ENCODE measurements at places on chromosomes 3 and 15.

- H3K36me3 ChIP-seq = no peaks in the 10 kb centered on the region
- no peak overlapping the region for H3K4me3 ChIP-seq
- no peak overlapping the region for H3K27ac ChIP-seq
- DNase-seq = no peak
These were observed 442.2 kb downstream of the SHQ1 start for GRCh38 chr3:72405943-72406566.

GRCh38 chr15:89792106-89792805, 16.1 kb downstream of the MESP2 start:
- no peaks in the 10 kb centered on the region for H3K36me3 ChIP-seq
- no peak overlapping the region for H3K4me3 ChIP-seq
- DNase-seq = no peak
- no peaks in the 10 kb centered on the region for H3K27me3 ChIP-seq
- H3K4me1 ChIP-seq = no peaks in the 10 kb centered on the region

DNA sequence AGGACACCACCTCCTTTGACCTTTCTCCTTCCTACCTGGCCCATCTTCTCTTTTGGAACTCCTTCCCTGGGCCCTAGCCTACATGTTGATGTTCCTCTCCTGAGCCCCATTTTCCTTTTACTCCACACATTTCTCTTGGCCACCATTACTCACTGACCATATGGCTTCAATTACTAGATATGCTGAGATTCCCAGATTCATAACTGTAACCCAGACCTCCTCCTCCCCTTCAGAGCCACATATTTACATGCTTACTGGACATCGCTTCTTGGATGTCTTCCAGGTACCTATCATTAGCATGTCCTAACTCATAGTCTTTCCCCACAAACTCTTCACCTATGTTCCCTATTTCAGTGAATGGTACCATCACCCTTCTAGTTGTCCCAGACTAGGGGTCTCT, 24.4 kb upstream of the TRIM59 start:
- DNase-seq = no peak
- no peaks in the 10 kb centered on the region for H3K36me3 ChIP-seq
- no peaks in the 10 kb centered on the region for H3K27me3 ChIP-seq
- H3K4me1 ChIP-seq = no peaks in the 10 kb centered on the region
- no peak overlapping the region for H3K4me3 ChIP-seq
- no peak overlapping the region for H3K27ac ChIP-seq

GRCh38 chr3:9290566-9290965, 41.1 kb upstream of the SRGAP3 start:
- no peaks in the 10 kb centered on the region for H3K4me1 ChIP-seq
- no peak overlapping the region for H3K4me3 ChIP-seq
- no peak overlapping the region for H3K27ac ChIP-seq
- no peaks in the 10 kb centered on the region for H3K36me3 ChIP-seq
- H3K27me3 ChIP-seq = no peaks in the 10 kb centered on the region

- H3K36me3 ChIP-seq = no peaks in the 10 kb centered on the region
- H3K27ac ChIP-seq = peak overlapping the region; percentile 93
- H3K4me3 ChIP-seq = no peak overlapping the region
- peaks cover 2% of the 10 kb centered on the region for H3K4me1 ChIP-seq
These were observed 10.0 kb downstream of the CMTM7 start for GRCh38 chr3:32401556-32402081.

- no peaks in the 10 kb centered on the region for H3K4me1 ChIP-seq
- no peak overlapping the region for H3K27ac ChIP-seq
- no peaks in the 10 kb centered on the region for H3K36me3 ChIP-seq
These were observed 253.7 kb upstream of the RASGRP1 start for GRCh38 chr15:38818157-38818790.

Measured in mesendoderm (in vitro differentiated cells).